ENCODE measurements at places on chromosomes 16 and 17. TPM values are rescaled to one million over a fixed set of nuclear protein-coding genes. Genes with fewer than 3 reads are reported as not detected.

CBLN1 gene
- not detected for total RNA-seq

CD300LF gene
- not detected for total RNA-seq

- H3K27me3 ChIP-seq: no peaks in the 10 kb centered on the region
- no peak for DNase-seq
- H3K4me1 ChIP-seq: no peaks in the 10 kb centered on the region
- no peak overlapping the region for H3K4me3 ChIP-seq
Observed at GRCh38 chr17:11832401-11833137, 164.7 kb downstream of the ZNF18 start.

SMTNL2 gene
- total RNA-seq: not detected

DNA sequence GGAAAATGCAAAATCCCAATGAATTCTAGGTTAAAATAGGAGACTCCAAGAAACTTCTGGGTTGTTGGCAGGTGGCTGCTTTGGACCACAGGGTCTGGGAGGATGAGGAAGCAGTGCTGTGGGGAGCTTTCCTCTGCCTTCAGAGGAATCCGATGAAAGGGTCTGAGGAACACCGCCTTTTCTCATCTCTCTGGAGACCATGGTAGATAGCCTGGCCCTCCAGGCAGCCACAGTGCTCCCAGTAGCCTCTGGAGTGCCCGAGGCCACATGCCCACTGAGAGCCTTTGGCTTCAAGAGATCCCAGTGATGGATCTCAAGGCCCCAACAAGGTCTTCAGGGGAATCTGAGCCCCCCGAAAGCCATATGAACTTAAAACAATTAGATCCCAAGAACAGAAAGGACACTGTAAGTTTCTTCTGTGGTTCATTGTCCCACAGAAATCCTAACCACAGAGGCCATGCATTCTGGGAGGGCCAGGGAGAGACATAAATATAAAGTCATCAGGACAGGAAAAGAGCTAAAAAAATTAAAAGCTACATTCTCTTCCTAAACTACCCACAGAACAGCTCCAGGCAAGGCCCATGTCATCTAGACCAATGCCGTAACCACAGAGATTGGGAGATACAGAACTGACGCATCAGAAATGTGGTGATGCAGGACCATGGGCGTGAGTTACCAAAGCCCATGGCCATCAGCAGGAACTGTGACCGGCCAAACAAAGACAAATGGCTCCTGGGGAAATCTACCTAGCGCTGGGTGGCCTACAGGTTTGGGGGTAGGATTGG is 24.3 kb downstream of the TK2 start:
- H3K27ac ChIP-seq: peak overlapping the region; percentile 73
- H3K36me3 ChIP-seq: peaks cover 37% of the 10 kb centered on the region
- H3K4me1 ChIP-seq: peaks cover 15% of the 10 kb centered on the region
- no peak overlapping the region for H3K4me3 ChIP-seq
- H3K27me3 ChIP-seq: no peaks in the 10 kb centered on the region

DNA sequence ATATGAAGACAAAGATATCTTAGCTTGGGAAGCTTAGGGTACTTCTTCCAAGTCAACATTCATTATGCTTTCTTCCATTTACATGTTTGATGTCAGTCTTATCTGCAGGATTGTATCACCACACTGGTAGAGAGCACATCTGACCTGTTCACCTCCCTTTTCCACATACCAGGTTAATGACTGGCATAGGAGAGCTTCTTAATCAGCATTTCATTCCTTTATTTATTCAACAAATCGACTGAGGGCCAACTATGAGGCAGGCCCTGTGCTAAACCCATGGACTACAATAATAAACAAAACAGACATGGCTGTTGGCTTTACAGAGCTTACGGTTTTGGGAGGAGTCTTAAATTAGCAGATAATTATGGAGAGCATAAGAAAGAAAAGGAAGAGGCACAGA is 378.1 kb upstream of the CDH11 start:
- no peak for DNase-seq
- no peaks in the 10 kb centered on the region for H3K27me3 ChIP-seq
- H3K36me3 ChIP-seq: no peaks in the 10 kb centered on the region
- H3K4me1 ChIP-seq: no peaks in the 10 kb centered on the region
- H3K27ac ChIP-seq: no peak overlapping the region

BCL6B gene
- not detected for total RNA-seq
